ENCODE measurements at places on chromosomes 5 and 9.

- no peak for DNase-seq
These were observed 6.5 kb downstream of the AMACR start for GRCh38 chr5:34001241-34001841.

GRCh38 chr5:112289465-112289864 lies 129.6 kb downstream of the EPB41L4A start:
- DNase-seq: no peak

DNA sequence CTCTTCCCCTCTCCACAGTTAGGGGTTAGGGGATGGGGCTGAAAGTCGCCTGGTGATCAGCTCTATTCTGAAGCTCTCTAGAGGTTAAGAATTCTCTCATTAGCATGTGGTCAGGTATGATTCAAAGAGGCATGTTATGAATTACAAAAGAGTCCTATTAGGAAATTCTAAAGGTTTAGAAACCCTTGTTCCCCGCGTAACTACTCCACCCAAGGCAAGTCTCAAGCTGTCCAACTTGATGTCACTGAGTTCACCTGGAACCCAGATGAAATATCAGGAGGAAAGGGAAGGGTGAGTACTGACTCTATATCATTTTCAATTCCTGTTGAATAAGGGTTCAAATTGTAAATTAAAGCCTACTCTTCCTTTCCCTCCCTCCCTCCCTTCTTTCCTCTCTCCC lies 18.1 kb upstream of the RNF145 start:
- DNase-seq: no peak

GRCh38 chr5:113354055-113354454 lies 80.7 kb downstream of the TSSK1B start:
- no peak for DNase-seq

GRCh38 chr5:80804332-80804731 lies 149.5 kb upstream of the DHFR start:
- DNase-seq: no peak

GRCh38 chr5:113281194-113281593 lies 153.6 kb downstream of the TSSK1B start:
- no peak for DNase-seq

GRCh38 chr9:135074354-135075233 lies 12.9 kb upstream of the OLFM1 start:
- DNase-seq: peak; percentile 6

GRCh38 chr5:151800532-151800931 lies 28.8 kb downstream of the G3BP1 start:
- no peak for DNase-seq

- peak; percentile 63 for DNase-seq
These were observed 88.7 kb downstream of the PIP5K1B start for GRCh38 chr9:68793605-68794343.

GRCh38 chr5:57041570-57041969 lies 89.6 kb upstream of the MIER3 start:
- DNase-seq: no peak

- DNase-seq: no peak
These were observed 184.8 kb upstream of the TBCA start for GRCh38 chr5:77960863-77961396.

- no peak for DNase-seq
These were observed 168.9 kb upstream of the NFIB start for GRCh38 chr9:14482856-14483255.

- DNase-seq: peak; percentile 29
These were observed 206.8 kb downstream of the NR3C1 start for GRCh38 chr5:143196601-143197259.

DNA sequence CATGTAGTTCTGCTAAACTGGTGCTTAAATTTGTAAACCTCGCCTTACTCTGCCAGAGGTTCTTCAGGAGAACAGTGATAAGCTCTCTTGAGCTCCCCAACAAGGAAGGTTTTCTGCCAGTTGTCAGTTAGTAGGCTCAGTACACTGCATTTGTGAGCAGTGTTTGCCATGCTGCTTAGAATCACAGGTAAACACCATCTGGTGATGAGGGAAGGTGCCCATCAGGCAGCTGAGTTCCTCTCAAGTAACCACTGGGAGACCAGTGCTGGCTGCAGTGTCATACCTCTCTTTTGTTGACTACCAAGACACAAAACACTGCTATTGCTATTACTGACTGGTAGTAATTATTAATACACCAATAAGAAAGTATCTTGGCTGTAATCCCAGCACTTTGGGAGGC lies 186.2 kb upstream of the OTULINL start:
- no peak for DNase-seq

DNA sequence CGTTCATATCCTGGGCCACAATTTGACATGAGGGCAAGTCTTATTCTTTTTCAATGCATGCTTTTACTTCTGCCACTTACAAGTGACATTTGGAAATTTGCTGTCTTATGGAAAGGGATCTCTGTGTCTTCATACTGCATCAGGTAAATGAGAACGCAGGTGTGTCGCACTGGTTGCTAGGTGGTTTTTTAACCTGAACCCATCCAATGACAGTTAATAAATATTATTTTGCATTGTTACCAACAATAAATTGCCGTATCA lies 1.1 kb downstream of the ADAMTS16 start:
- DNase-seq: no peak

DNA sequence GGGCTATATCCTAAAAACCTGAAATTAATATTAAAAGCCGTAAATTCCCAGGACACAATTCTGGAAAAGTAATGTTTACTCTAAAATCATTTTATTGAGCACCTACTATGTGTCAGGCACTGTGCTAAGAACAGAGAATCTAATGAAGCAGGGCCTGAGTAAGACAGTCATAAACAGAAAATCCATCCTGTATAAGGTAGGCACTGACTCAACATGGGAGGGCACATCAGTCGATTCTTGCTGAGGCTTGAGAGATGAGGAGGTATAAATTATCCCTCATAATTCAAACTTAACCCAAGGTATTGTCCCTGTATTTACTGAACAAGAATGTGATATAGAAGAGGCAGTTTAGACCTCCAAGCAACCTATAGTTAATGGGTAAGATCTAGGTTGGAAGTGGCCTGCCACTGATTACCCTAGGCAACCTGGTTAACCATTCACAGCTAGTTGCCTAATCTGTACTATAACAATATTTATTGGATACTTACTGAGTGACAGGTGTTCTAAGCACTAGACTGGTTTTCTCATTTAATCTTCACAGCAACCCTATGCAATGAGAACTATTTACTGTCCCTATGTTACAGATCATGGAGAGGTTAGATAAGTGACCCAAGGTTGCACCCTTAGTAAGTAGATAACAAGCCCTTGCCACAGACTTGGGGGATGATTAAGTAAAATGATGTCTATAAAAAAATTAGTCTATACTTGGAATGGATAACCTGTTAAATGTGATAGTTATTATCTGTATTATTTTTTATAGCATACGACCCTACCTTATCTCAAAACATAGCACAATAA lies 317.7 kb downstream of the PDE4D start:
- no peak for DNase-seq

DNA sequence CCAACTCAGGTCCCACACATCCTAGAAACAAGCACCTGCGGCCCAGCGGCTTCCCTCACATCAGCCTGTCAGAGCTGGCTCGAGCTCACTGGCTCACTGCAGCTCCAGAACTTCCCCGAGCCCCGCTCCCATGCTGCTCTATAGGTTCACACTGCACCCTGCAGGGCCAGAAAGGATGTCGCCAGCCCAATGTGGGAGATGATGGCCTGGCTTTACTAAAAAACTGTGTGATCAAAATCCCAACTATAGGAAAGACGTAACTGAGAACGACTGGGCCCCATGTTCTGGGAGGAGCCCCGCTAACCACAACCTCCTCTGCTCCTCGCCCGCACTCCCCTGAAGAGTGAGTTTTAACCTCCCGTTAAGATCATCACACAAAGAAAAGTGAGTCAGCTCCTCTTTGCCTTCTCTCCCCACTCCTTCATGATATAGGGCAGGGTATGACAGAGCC lies 4.6 kb downstream of the SURF4 start:
- DNase-seq: no peak

DNA sequence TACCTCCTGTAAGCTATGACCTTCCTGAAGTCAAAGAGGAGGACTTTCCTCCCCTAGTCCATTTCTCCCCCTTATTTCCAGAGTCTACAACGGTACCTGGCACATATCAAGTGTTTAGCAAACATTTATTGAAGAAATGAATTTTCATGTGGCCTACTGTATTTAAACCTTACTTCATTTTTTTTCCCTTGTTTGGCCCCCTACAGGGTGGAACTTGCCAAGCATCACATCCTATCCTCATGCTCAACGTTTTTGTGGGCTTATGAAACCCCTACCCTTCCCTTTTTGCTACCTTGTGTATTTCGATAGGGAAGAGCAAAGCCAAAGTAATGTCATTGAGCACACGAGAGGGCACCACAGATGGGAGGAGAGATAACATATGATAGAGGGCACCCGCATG lies 1857.8 kb upstream of the WWC1 start:
- DNase-seq: no peak

DNA sequence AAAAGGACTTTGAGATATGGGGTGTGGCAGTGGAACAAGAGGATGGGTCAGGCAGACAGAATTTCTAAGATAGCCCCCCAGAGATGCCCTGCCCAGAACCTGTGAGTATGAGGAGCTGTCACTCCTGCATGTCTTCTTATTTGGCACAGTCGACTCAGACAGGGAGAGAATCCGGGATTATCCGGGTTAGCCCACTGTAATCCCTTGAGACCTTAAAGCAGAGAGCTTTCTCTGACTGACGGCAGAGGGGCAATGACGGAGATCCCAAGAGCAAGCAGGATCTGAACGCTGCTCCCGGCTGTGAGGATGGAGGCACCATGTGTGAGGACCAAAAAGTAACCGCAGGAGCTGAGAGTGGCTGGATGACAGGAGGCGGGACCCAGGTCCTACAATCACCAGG lies 8.8 kb upstream of the NHP2 start:
- DNase-seq: no peak

DNA sequence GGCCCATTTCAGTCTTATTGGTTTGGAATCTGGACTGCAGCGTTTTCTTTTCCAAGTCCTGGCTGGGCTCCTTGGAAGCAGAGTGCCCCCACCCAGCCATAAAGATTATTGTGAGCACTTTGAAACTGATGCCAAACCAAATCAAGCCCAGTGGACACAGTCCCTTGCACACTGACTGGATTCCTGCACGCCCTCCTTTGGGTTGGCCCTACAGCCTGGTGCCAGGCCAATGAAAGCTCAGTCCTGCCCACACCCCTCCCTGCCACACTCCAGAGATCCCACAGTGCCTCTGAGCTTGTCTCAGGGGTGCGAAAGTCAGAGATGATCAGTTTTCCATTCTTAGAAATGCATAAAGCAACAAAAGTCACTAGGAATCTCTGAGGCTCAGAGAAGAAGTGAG lies 181.9 kb downstream of the CETN3 start:
- DNase-seq: no peak

- no peak for DNase-seq
These were observed 180.2 kb downstream of the DENND1A start for GRCh38 chr9:123749580-123750202.

DNA sequence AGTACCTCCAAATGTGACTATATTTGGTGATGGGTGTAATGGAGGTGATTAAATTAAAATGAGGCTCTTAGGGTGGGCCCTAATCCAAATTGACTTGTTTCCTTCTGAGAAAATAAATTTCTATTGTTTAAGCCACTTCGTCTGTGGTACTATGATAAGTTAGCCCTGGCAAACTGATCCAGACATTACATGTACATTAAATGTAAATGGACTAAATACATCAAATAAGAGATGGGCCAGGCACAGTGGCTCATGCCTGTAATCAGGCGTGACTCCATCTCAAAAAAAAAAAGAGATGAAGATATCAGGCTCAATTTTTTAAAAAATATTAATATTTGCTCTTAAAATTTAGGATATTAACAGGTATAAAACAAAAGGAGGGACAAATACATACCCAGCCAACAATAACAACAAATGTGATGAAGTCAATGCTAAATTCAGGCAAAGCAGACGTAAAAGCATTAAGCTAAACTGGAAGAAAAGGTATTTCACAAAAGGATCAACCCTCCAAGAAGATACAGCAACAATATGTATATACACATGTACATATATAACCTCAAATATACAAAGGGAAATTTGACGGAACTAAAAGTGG lies 5.5 kb upstream of the OR2V1 start:
- no peak for DNase-seq
